Hematopoietic multipotent progenitor cell treated with erythropoietin and hydrocortisone succinate and interleukin-3 and kit ligand, for 4 days (in vitro differentiated cells): ENCODE measurements at places on chromosomes 13 and 19.

GRCh38 chr13:79631051-79631659, 150.2 kb downstream of the NDFIP2 start:
- DNase-seq = no peak

DNA sequence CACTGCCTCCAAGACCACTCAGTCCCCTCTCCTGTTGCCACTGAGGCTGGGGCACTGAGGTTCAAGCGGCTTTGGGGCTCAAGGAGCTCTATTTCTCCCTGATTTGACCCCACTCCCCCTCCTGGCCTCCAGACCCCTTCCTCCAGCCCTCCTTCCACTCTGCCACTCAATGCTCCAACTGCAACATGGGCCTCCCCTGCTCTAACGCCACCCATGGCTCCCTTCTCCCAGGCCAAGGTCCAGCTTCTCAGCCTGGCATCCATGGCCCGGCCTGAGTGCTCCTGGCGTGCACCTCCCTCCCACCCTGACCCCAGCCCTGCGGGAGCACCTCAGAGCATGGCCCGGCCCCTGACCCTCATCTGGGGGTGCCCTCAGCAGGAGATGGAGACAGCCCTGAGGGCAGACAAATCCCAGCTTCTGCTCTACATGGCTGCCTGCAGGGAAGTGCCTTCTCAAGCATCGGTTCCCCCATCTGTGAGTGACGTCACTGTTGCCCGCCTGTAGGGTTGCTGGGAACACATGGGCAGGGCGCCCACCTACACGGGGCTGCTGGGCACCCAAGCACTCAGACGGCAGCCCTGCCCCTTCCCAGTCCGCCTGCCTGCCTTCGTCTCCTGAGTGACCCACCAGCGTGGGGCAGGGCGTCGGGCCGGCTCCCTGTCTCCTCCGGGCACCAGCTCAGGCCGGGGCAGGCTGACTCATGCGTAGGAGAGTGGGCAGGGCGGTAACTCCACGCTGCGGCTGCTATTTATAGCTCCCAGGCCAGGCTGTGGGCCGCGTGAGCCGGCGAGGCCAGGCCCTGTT, 1.6 kb upstream of the DIRAS1 start:
- peak; percentile 46 for DNase-seq

DNA sequence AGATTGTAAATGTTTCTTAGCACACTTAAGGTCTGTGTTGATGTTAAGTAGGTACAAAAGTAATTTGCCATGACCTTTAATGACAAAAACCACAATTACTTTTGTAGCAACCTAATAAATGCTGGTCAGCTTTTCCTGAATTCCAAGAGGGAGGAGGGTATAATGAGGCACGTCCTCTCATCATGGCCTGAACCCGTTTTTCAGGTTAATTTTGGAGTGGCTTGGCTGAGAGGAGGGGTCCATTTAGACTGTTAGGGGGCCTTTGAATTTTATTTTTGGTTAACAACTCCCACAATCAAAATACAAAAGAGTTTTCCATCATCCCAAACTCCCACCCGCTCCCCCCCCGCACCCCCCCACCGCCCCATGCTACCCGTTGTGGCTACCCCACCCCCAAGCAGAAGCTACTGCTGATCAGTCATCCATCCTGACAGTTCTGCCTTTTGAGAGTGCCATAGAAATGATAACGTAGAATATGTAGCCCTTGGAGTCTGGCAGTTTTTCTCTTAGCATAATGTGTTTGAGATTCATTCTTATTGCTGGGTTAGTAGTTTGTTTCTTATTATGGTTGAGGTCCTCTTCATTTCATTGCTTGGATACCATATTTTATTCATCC, 14.4 kb upstream of the PLEKHF1 start:
- DNase-seq = peak; percentile 27

DNA sequence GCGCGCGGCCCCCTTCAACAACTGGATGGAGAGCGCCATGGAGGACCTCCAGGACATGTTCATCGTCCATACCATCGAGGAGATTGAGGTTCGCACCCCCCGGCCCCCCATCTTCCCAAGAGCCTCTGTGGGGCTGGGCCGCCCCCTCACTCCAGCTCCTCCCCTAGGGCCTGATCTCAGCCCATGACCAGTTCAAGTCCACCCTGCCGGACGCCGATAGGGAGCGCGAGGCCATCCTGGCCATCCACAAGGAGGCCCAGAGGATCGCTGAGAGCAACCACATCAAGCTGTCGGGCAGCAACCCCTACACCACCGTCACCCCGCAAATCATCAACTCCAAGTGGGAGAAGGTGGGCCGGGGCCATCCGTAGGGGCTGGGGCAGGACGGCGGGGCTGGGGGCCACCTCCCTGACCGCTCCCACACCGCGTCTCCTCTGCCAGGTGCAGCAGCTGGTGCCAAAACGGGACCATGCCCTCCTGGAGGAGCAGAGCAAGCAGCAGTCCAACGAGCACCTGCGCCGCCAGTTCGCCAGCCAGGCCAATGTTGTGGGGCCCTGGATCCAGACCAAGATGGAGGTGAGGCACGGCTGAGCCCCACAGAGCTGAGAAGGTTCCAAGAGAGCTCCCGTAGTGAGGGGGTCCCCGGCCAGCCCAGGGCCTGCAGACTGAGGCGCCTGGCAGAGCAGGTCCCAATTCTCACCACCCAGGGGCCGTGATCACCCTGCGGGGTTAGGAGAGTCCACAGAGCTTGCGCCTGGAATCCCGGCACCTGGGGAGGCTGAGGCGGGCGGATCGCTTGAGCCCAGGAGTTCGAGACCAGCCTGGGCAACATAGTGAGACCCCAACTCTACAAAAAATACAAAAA, 20.1 kb downstream of the CAPN12 start:
- no peak for DNase-seq

GRCh38 chr13:113378825-113379224, 14.9 kb upstream of the GRTP1 start:
- no peak for DNase-seq

DNA sequence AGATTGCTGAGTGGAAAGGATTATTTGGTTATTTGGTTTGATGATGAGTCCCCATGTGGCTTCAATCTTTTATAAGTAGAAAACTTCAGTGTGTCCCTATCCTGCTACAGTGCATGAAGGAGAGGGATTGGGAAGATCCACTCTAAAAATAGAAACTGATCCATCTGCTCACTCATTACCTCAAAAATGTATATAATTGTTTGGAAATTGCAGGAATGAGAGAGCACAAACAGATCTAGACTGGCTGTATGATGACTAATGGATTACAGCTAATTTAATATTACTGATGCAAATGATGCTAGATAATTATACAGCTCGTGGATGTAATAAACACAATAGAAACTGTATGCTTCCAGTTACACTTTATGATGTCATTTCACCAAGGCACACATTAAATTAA, 625.3 kb upstream of the PRR20A start:
- DNase-seq = no peak

DNA sequence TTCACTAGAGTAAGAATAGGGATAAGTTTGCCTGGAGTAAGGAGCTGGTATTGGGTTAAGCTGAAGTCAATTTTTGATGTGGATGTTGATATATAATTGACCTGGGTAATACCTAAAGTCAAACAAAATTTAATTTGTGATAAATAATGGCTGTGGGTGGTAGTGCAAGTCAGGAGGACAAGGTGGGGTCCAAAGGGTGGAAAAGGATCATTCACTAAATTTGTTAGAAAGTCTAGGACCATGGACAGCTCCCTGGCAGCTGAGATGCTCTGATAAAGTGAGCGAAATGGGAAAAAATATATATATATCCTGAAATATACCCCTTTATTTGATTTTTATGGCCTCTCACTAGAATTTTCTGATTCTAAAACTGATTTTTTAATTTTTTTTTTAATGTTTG, 463.5 kb downstream of the GPC6 start:
- DNase-seq = peak; percentile 44

GRCh38 chr13:76953968-76954367, 5.7 kb downstream of the ACOD1 start:
- no peak for DNase-seq

DNA sequence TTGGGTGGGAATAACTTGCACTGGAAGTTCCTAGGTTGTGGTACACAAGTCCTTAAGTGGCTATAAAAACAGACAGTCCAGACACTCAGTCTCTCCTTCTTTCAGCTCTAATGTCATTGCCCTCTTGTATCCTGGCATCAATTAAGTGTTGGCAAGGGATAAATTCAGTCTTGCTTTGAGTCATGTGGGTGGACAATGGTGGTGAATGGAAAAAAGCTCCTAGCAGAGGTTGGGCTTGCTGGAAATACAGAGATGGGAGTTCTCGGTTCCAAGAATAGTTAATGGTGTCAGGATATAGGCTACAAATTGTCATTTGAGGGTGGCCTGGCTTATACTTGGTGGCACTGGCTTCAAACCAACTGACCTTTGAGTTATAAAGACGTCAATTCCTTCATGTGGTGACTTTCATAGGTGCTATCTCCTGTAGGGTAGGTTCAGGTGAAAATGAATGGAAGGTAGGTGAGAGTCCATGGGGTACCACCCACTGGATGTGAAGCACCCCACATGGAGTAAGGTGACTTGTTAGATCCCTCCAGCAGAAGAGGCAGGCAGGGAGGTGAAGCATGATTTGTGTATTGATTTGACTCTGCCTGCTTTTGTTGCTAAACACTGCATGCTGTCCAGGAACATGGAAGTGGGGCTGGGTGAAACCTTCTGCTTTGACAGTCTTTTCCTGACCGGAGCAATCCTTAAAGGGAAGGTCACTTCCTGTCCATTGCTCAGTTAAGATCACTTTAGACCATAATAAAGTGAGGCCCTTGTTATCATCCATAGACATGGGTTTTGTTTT, 102.0 kb downstream of the LACC1 start:
- DNase-seq = no peak

- DNase-seq = no peak
Observed at GRCh38 chr13:34416971-34417380, 525.1 kb upstream of the NBEA start.

- peak; percentile 19 for DNase-seq
Observed at GRCh38 chr19:8307400-8307964, 676 bp downstream of the CD320 start.

GRCh38 chr13:88752041-88752440, 1080.9 kb downstream of the SLITRK5 start:
- no peak for DNase-seq

GRCh38 chr19:19627621-19628500, at the start of gene LPAR2:
Gene LPAR2, minus strand, starts transcription at chr19:19628220. Its CDS starts 945 bp downstream, at chr19:19627275.
- DNase-seq = peak; percentile 39

GRCh38 chr19:3575949-3576673, 3.4 kb downstream of the HMG20B start:
- no peak for DNase-seq

- DNase-seq = no peak
Observed at GRCh38 chr19:1361601-1362386, 21.9 kb upstream of the NDUFS7 start.

- DNase-seq = no peak
Observed at GRCh38 chr13:97298816-97299215, 76.7 kb downstream of the MBNL2 start.

DNA sequence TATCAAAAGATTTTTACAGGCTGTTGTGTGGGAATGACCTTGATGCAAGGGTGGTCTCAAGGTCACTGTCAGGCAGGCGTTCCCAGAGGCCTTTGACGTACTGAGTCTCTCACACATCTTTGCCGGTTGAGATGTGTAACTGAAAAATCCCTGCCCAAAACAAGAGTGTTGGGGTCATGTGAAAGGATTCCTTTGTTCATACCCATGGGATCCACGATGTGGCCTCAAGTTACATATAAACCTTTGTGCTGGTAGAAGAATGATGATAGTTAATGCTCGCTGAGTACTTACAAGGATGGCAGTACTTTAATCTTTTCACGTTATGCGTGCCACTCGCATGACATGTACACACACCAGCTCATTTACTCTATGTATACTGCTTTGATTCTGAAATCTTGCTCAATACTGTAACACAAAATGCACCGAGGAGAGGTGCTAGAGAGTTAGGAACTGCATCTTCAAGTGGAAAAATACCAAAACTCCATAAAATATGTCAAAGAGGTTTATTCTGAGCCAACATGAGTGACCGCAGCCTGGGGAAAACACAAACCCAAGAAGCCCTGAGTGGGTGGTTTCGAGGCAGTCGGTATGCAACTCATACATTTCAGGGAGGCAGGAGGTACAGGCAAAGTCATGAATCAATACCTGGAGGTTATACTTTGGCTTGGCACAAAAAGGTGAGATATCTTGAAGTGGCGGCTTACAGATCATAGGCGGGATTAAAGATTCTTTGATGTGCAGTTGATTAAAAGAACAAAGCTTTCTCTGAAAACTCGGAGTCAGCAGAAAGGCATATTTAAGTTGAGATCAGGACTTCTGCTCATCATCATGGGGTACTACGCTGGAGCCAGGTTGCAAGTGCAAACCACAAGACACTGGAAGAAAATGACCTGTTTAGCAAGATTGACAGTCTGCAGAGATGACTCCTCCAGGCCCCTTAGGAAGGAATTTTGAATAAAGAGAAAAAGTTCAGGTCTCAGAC, 87.4 kb upstream of the ARHGEF7 start:
- DNase-seq = no peak

DNA sequence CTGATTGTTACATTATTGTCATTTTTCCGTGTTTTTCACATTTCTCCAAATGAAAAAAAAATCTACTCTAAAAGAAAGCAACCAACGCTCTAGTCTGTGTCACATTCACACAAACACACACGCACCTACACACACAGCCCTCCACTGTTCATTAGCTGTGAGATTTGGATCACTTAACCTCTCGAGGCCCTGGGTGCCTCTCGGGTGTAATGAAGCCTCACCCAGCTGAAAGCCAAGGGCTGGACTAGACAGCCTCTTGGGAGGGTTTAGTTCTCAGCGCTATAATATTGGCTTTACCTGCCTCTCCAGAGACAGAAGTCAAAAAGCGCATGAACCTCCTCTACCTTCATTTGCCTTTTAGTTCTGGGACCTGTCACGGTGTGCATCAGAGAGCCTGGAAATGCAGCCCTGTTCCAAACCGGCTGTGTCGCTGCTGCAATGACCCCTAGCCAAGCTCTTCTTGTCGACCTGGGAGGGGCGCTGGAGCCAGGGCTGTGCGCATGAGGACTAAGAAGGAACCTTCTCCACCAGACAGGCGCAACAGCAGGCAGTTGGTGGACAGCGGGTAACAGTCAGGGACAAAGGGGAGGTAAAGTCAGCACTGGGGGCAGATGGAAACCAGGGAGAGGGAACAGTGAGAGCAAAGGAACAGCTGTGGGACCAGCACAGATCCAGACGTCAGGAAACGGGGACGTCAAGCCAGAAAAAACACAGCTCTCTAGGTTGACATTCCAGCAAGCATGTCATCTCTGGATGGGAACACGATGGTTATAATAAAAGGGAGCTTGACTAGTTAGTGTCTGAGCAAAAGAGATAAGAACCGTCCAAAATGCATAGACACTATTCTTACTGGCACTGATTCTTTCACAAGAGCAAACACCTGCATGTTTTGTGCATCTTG, 375.9 kb downstream of the EFNB2 start:
- DNase-seq = no peak

DNA sequence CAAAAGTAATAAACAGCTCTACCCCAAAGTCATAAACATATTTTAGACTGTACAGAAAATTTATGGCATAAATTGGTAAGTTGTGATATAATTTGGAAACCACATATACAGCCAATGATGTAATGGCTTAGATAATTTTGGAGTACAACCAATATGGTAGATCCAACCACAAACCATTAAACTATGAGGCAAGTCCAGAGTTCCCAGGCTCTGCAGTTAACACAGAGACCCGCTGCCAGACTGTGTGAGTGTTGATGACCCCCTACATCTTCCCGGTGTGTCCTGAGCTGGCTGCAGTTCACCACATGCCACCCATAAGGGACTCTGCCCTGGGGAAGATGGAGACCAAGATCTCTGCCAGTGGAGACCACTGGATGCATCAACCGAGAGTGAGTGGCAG, 9.9 kb upstream of the SERPINE3 start:
- DNase-seq = peak; percentile 22
